ENCODE measurements at places on chromosomes 5 and 9.
A peak's percentile ranks its signal among the peaks of the same experiment; 100 is the strongest.

DNA sequence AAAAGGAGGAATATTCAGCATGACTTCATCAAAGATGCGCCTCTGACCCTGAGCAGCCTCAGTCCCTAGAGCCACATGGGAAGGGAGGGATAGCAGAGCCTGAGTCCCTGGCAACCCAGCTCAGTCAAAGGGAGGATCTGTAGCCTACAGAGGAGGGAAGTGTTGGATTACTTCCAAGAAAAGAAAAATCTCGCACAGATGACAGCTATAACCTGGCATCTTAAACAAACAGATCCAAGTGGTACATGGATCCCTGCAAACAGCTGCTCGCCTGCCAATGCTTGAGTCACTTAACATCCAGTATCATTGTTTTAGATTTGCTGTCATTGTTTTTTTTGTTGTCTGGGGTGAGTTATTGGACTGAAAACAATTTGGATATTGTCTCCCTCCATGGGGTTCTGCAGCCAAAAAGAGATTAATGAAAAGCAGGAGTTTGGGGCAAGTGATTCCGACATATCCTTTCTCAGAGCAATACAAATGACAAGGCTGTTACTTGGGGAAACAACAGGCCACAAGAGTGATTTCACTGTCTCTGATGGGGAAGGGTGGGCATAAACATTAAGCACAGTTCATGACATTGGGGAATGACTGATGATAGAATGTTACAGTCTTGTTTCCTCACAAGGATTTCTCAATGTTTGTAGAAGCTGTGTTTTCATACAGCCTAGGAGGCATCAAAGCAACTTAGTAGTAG is 153.5 kb upstream of the KIF2A start:
- no peak overlapping the region for H3K4me3 ChIP-seq
- H3K27me3 ChIP-seq: peaks cover 13% of the 10 kb centered on the region
- H3K27ac ChIP-seq: no peak overlapping the region
- no peaks in the 10 kb centered on the region for H3K4me1 ChIP-seq
- H3K36me3 ChIP-seq: no peaks in the 10 kb centered on the region

GRCh38 chr5:16617274-16617968 is 624 bp upstream of the RETREG1 start:
- peaks cover 28% of the 10 kb centered on the region for H3K36me3 ChIP-seq
- no peak overlapping the region for H3K27ac ChIP-seq
- H3K4me1 ChIP-seq: peaks cover 34% of the 10 kb centered on the region
- H3K27me3 ChIP-seq: no peaks in the 10 kb centered on the region
- DNase-seq: peak; percentile 75
- H3K4me3 ChIP-seq: no peak overlapping the region

DNA sequence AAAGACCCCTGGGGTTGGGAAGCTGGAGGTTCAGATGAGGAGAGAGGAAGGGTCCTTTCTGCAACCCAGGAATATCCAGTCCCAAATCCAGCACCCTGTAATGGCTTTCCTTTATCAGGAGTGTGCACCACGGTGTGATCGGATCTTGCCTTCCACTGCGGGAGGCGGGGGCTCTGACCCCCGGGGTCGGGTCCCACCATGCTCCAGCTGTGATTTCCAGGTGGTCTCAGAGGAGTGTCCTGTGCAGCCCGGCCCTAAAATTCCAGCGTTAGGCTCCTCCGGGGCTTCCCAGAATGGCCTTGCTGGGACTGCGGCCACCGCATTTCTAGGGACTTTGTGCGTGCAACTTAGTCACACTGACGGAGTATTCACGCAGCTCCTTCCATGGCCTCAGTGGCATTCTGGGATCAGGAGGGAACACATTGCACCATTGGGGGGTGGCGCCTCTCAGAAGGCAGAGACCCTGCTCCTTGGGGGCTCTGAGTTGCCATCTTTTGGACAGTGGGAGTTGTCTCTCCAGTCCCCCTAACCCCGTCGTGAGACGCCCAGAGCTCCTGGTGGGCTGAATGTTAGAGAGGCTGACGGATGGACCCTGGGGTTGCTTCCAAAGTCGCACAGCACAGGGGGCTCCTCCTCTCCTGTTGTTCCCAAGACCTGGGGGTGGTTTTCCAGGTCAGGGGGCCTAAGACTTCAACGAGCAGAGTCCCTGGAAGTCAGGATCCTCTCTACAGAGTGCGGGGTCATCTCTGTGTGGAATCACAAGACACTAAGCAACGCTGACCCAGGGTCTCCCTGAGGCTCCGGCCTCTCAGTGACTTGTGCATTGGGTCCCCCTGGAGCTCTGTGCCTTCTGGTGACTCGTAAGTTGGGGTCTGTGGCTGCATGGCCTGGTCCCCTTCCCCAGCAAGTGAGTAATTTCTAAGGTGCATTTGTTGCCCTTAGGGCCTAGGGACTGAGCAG is 42.7 kb upstream of the IRX4 start:
- no peak overlapping the region for H3K27ac ChIP-seq
- no peak overlapping the region for H3K4me3 ChIP-seq
- H3K27me3 ChIP-seq: no peaks in the 10 kb centered on the region
- H3K4me1 ChIP-seq: no peaks in the 10 kb centered on the region
- DNase-seq: no peak

GRCh38 chr5:1429496-1429895 is 15.7 kb downstream of the SLC6A3 start:
- H3K27me3 ChIP-seq: peaks cover 2% of the 10 kb centered on the region
- no peak overlapping the region for H3K27ac ChIP-seq
- peaks cover 2% of the 10 kb centered on the region for H3K36me3 ChIP-seq
- H3K4me1 ChIP-seq: no peaks in the 10 kb centered on the region
- no peak overlapping the region for H3K4me3 ChIP-seq

DNA sequence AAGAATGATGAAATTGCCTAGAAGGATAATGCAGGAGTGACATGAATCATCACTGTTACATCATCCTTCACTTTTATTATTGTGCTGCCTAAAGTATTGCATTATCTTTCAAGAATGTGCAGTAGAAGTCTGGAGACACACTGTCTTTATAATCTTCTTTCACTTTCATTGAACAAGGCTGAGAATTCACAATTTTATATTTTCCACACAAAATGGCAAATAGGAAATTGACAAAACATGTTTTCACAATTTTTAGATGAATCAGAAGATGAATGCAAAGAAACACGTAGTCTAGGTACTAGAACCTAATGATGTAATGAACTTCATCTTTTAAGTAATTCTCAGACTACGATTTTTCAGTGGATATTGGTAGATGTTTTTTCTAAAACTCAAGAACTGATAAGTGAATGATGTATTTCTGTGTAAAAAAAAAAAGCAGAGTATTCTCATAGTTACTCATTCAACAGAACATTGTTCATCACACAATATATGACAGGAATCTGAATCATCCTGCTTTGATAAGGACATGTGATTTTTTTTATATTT is 131.5 kb upstream of the GRHPR start:
- H3K36me3 ChIP-seq: peaks cover 20% of the 10 kb centered on the region
- peak overlapping the region; percentile 65 for H3K27ac ChIP-seq

- DNase-seq: no peak
- peaks cover 2% of the 10 kb centered on the region for H3K4me1 ChIP-seq
- H3K4me3 ChIP-seq: no peak overlapping the region
- H3K27me3 ChIP-seq: peaks cover 4% of the 10 kb centered on the region
- no peak overlapping the region for H3K27ac ChIP-seq
Observed at GRCh38 chr5:127572930-127573329, 55.5 kb downstream of the PRRC1 start.

DNA sequence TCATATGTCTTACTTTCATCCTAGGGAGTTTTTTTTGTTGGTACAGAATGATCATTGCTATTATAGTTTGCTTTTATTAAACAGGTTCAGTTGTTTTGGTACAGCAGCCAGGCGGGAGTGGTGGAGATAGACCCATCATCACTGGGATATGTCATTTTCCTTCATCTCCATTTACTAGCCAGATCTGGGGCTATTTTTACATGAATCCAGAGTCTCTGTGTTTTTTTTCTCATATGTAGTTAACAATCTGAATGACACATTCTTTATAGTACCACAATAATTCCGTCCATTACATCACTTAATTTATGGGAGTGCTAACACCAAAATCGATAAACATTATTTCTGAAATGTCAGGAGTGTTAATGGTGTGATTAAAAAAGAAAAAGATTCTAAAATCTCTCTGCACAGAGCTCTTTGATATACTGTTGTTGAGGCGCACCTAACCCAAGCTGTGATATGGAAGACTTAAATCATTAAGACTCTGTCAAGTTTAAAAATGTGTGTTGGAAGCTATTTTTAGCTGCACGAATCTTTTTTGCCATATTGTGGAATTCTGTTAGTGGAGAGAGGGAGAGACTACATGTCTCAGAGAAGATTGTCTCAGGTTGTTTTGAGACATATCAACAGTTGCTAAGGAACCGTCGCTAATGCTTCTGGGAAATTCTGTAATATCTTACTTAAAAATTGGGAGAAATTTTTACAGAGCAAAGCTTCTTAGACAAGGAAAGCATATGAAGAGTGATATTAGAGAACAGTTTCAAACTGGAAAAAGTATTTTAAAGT is 59.6 kb downstream of the RPS23 start:
- no peak for DNase-seq
- no peak overlapping the region for H3K27ac ChIP-seq
- H3K4me3 ChIP-seq: no peak overlapping the region
- no peaks in the 10 kb centered on the region for H3K27me3 ChIP-seq

DNA sequence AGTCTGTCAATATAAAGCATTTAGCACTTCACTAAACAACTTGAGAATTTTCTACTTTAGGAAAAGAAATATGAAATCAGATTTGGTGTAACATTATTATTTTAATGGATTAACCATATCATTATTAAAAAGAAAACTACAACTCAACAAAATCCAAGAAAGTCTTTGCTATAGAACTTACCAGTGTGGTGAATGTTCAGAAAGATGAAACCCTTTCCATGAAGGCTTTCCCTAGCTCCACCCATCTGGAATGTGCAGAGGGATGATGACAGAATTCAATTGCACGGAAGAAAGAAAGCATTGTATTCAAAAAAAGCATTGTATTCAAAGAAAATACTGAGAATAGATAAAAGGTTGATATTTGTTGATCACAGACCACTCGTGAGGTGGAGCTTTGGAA is 328.6 kb upstream of the NUDT12 start:
- DNase-seq: no peak
- H3K4me3 ChIP-seq: no peak overlapping the region
- no peaks in the 10 kb centered on the region for H3K4me1 ChIP-seq
- H3K27me3 ChIP-seq: no peaks in the 10 kb centered on the region
- no peak overlapping the region for H3K27ac ChIP-seq

GRCh38 chr9:117485176-117485575 is 70.3 kb upstream of the ASTN2 start:
- no peak overlapping the region for H3K4me3 ChIP-seq
- DNase-seq: no peak
- H3K27me3 ChIP-seq: no peaks in the 10 kb centered on the region
- H3K27ac ChIP-seq: no peak overlapping the region

DNA sequence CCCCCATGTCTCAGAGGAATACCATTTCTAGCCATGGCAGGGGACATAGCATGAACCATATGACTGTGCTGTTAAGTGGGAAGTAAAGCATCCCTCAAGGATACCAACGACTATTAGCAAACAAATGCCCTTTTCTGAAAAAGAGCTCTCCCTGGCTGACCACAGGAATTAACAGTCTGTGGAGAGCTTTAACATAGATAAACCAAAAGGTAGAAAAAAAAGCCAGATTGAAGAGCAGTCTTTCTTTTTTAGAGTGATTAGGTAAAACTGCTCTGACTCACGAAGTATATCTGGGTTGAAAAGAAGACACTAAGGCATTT is 532.7 kb upstream of the DMAC1 start:
- H3K4me1 ChIP-seq: no peaks in the 10 kb centered on the region
- no peak overlapping the region for H3K27ac ChIP-seq
- H3K36me3 ChIP-seq: no peaks in the 10 kb centered on the region
- no peak overlapping the region for H3K4me3 ChIP-seq

DNA sequence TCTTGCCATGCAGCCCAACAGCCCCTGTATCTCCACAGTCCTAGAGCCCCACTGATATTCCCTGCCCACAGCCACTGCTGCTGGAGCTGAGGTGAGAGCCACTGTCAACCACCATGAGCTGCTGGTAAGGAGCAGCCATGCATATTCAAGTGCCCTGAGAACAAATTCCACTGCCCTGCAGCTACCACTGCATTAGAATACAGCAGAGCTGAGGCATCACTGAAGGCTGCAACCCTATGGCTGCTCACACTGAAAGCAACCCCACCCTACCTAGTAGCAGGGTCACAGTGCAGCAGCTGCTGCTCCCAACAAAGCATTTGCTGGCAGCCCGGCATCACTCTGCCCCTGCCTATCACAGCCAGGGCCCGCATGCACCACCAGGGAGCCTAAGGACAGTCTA is 68.6 kb downstream of the SKIC3 start:
- no peak overlapping the region for H3K27ac ChIP-seq
- no peak for DNase-seq
- no peaks in the 10 kb centered on the region for H3K27me3 ChIP-seq
- H3K4me3 ChIP-seq: no peak overlapping the region

GRCh38 chr9:21964925-21965385 is 29.2 kb downstream of the CDKN2A start:
- H3K27ac ChIP-seq: peak overlapping the region; percentile 12
- DNase-seq: peak; percentile 70
- H3K4me1 ChIP-seq: peaks cover 42% of the 10 kb centered on the region
- H3K27me3 ChIP-seq: peaks cover 82% of the 10 kb centered on the region
- peak overlapping the region; percentile 55 for H3K4me3 ChIP-seq

DNA sequence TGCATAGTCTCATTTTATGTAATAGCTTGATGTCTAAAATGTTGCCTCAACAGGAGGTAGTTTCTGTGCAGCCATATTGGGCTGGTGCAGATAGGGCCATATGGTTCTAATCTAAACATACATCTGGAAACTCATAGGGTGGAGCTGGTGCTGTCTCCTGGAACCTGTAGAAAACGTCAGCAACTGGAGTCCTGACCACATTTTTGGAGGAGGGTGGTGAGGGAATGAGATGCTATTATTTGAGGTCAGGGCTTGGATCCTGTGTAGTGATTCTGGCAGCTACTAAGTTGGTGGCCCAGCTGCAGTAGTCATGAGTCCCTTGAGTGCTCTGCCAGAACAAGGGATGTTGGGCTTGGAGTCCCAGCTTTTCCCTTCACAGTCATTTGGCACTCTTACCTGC is 14.1 kb downstream of the MAN2A1 start:
- H3K27me3 ChIP-seq: no peaks in the 10 kb centered on the region
- DNase-seq: no peak
- H3K27ac ChIP-seq: no peak overlapping the region
- no peak overlapping the region for H3K4me3 ChIP-seq

DNA sequence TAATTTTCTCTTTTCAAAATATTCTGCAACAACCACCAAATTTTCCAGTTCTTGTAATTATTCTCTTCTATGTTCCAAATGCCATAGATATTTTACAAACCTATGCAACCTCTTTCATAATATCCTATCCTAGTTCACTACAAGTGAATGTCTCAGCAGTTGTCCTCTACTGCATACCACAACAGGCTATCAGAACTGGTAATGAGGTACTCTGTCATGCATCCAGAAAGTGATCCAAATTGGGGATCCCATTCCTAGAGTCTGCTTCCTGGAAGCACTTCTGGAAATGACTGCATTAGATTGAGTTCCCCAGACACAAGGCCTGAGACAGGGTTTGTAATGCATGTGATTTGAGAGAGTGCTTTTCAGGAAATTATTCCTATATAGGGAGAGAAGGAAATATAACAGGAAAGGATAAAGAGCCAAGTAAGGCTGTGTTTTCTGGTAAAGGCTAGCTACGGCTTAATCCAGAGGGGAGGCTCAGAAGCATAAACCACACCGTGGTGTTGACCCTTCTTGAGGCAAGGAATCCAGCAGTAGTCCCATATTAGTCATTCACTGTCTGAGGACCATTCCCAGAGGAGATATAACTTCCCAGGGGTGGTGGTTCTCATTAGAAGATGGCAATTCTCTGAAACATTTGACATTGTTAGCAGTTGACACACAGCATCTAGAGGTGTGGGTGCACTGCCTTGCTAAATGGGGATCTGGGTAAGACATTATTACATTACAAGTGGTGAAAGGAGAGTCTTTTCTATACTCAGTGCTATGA is 80.3 kb upstream of the FST start:
- no peaks in the 10 kb centered on the region for H3K36me3 ChIP-seq
- H3K27ac ChIP-seq: no peak overlapping the region
- no peak for DNase-seq
- no peak overlapping the region for H3K4me3 ChIP-seq
